Nephron progenitor cell (in vitro differentiated cells): ENCODE measurements at places on chromosomes 2 and 18.
A peak's percentile ranks its signal among the peaks of the same experiment; 100 is the strongest.

GRCh38 chr2:132923787-132924186 is 253.8 kb upstream of the LYPD1 start:
- H3K27me3 ChIP-seq: no peaks in the 10 kb centered on the region
- H3K36me3 ChIP-seq: peaks cover 11% of the 10 kb centered on the region
- H3K4me1 ChIP-seq: peaks cover 5% of the 10 kb centered on the region

GRCh38 chr18:39591649-39592048 is 2026.1 kb upstream of the CELF4 start:
- H3K4me1 ChIP-seq: peaks cover 3% of the 10 kb centered on the region
- H3K36me3 ChIP-seq: peaks cover 19% of the 10 kb centered on the region
- no peak overlapping the region for H3K27ac ChIP-seq
- H3K4me3 ChIP-seq: no peak overlapping the region
- no peaks in the 10 kb centered on the region for H3K27me3 ChIP-seq

GRCh38 chr2:168726375-168726774 is 76.1 kb upstream of the NOSTRIN start:
- no peak for DNase-seq
- H3K27ac ChIP-seq: no peak overlapping the region
- H3K27me3 ChIP-seq: no peaks in the 10 kb centered on the region
- peaks cover 41% of the 10 kb centered on the region for H3K36me3 ChIP-seq
- H3K4me3 ChIP-seq: no peak overlapping the region
- peaks cover 14% of the 10 kb centered on the region for H3K4me1 ChIP-seq

GRCh38 chr18:47893047-47893446 is 37.4 kb downstream of the SMAD2 start:
- no peaks in the 10 kb centered on the region for H3K27me3 ChIP-seq
- H3K4me1 ChIP-seq: peaks cover 57% of the 10 kb centered on the region
- H3K27ac ChIP-seq: no peak overlapping the region
- peak overlapping the region; percentile 33 for H3K4me3 ChIP-seq
- DNase-seq: peak; percentile 11

GRCh38 chr2:25757906-25758305 is 84.5 kb upstream of the DTNB start:
- H3K27ac ChIP-seq: no peak overlapping the region
- peaks cover 62% of the 10 kb centered on the region for H3K36me3 ChIP-seq
- no peaks in the 10 kb centered on the region for H3K27me3 ChIP-seq
- DNase-seq: no peak

- H3K27me3 ChIP-seq: no peaks in the 10 kb centered on the region
- H3K4me1 ChIP-seq: peaks cover 9% of the 10 kb centered on the region
- H3K36me3 ChIP-seq: peaks cover 5% of the 10 kb centered on the region
- H3K4me3 ChIP-seq: no peak overlapping the region
- DNase-seq: no peak
Observed at GRCh38 chr2:7057865-7058400, 140.7 kb downstream of the RNF144A start.

DNA sequence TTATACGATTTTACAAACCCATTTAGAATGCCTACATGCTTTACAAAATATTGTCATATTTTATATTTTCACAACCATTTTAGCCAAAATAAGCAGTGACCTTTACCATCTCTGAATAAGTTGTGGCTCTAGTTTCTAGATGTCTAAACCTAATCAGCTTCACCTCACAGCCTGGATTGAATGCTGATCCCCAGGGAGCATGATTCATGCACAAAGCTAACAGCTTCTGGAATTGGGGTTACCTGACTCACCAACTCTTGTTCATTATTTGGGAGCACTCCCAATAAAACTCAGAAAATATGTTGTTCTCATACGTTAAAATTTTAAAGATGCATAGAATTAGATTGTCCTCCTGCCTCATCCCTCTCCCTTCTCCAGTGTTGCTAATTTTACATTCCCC is 611.7 kb upstream of the NETO1 start:
- H3K4me3 ChIP-seq: no peak overlapping the region
- no peak overlapping the region for H3K27ac ChIP-seq
- DNase-seq: no peak
- H3K4me1 ChIP-seq: no peaks in the 10 kb centered on the region
- no peaks in the 10 kb centered on the region for H3K27me3 ChIP-seq
- no peaks in the 10 kb centered on the region for H3K36me3 ChIP-seq

- no peaks in the 10 kb centered on the region for H3K36me3 ChIP-seq
- no peak for DNase-seq
- no peaks in the 10 kb centered on the region for H3K4me1 ChIP-seq
- no peak overlapping the region for H3K4me3 ChIP-seq
- H3K27me3 ChIP-seq: no peaks in the 10 kb centered on the region
- H3K27ac ChIP-seq: no peak overlapping the region
Observed at GRCh38 chr2:78147466-78147865, 625.3 kb upstream of the LRRTM4 start.

DNA sequence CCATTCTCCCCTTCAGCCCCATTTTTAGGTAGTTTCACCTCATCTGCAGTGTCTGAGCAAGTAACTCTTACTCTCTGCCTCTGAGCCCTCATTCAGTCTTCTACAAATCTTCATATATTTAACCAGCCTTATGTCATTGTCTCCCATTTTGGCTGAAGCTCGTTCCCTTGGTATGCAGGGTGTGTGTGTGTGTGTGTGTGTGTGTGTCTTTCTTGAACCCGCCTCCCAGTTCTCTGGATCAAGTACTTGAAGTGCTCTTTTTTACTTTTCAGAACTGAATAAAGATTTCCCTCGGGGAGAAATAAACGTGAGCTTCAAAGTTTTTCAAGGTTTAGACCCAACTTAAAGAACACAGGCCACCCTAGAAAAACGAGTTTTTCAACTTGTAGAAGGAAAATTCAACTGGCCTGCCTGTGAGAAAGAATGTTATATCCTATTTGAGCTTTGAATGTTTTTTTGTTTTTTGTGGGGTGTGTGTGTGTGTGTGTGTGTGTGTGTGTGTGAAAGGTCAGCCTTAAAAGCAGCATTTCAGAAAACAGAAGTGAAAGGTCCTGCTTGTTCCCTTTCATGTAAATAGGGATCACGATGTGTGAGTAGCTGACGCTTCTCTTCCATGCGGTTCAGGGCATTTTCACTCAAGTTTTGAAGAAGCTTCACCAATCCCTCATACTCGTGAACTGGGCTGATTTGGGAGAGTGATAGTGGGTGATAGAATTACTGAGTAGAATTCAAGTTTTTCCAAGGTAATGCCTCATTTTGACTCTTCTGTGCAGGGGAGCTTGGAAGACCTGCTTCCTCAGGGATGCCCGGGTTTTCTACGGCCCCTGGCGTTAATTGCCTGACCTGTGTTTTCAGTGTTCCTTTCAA is 50.6 kb upstream of the EML6 start:
- peaks cover 27% of the 10 kb centered on the region for H3K4me1 ChIP-seq
- H3K27ac ChIP-seq: peak overlapping the region; percentile 84
- H3K27me3 ChIP-seq: peaks cover 6% of the 10 kb centered on the region
- H3K36me3 ChIP-seq: peaks cover 45% of the 10 kb centered on the region

- no peak for DNase-seq
- H3K27ac ChIP-seq: no peak overlapping the region
- peaks cover 13% of the 10 kb centered on the region for H3K27me3 ChIP-seq
- H3K4me1 ChIP-seq: no peaks in the 10 kb centered on the region
Observed at GRCh38 chr2:157692768-157693167, 64.1 kb upstream of the ACVR1C start.

DNA sequence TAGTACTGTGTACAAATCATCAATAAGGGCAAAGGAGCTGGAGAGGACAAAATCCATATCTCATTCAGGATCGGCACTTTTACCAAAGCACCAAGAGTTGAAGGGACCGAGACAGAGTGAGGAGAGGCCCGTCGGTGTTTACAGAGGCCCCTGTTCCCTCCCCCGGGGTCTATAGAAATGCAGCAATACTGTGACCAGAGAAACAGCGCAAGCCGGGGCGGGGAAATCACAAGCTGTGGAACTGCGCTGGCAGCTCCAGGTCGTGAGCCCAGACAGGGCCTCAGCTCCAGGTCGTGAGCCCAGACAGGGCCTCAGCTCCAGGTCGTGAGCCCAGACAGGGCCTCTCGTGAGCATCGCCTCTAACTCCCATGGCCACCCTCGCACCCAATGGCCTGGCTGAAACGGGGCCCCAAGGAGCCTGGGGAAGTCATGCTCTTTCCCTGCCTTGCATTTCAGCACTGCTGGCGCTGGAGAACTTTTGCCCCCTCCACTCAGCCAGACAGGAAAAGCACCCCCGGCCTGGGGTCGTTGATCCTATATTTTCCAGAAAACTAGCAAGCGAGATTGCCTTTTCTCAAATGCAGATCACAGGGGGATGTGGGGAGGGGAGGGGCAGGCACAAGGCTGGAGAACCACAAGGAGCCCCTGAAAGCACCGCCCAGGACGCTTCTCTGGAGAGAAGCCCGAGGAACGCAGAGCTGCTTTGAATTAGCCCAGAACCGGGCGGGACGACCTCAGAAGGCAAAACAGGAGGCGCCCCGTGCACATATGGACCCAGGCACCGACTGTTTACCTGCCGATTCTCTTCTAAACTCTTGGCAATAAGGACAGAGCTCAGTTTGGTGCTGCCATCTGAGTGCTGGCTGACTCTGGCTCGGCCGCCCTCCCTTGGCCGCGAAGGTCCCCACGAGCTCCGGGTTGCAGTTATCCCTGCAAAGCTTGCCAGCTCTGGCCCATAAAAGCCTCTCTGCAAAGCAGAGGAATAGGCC is 223.7 kb downstream of the ACKR3 start:
- no peak for DNase-seq
- H3K27ac ChIP-seq: peak overlapping the region; percentile 59
- peaks cover 17% of the 10 kb centered on the region for H3K4me1 ChIP-seq
- peaks cover 21% of the 10 kb centered on the region for H3K27me3 ChIP-seq
- no peak overlapping the region for H3K4me3 ChIP-seq

DNA sequence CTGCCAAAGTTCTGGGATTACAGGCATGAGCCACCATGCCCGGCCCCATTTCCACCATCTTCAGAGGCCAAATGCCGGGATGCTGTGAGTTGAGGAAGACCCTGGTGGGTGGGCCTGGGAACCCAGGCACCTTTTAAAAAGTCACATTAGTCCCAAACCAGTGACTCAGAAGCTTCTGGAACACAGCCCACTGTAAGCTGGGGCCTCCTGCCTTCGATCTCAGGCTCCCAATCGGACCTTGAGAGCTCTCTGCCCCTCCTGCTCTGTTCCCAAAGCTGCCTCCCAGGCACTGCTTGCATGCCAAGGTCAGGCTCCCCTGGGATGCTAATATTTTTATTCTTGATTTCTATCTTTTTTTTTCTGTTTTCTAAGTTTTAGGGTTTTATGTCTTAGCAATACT is 4.2 kb downstream of the ADCY3 start:
- peaks cover 8% of the 10 kb centered on the region for H3K27me3 ChIP-seq
- no peak overlapping the region for H3K4me3 ChIP-seq
- no peak overlapping the region for H3K27ac ChIP-seq
- H3K4me1 ChIP-seq: peaks cover 42% of the 10 kb centered on the region
- peaks cover 34% of the 10 kb centered on the region for H3K36me3 ChIP-seq

DNA sequence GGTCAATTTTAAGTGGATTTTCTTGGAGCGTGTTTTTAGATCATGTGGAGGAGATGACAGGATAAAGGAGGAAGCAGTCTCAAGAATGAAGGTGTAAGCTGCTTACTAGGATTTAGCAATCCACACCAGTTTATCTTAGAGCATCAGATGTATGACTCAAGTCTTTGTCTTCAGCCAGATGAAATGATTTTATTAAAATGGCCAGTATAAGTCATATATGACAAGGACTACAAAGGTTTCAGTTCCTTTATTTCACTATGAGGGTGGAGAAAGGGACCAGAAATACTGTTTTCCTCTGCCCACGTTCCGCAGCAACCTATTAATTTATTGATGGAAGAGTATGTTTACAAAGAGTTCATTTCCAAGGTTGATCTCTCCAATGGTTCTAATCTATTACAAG is 970.5 kb upstream of the SLC39A10 start:
- H3K36me3 ChIP-seq: no peaks in the 10 kb centered on the region
- no peak overlapping the region for H3K4me3 ChIP-seq
- H3K4me1 ChIP-seq: no peaks in the 10 kb centered on the region
- H3K27me3 ChIP-seq: peaks cover 1% of the 10 kb centered on the region

DNA sequence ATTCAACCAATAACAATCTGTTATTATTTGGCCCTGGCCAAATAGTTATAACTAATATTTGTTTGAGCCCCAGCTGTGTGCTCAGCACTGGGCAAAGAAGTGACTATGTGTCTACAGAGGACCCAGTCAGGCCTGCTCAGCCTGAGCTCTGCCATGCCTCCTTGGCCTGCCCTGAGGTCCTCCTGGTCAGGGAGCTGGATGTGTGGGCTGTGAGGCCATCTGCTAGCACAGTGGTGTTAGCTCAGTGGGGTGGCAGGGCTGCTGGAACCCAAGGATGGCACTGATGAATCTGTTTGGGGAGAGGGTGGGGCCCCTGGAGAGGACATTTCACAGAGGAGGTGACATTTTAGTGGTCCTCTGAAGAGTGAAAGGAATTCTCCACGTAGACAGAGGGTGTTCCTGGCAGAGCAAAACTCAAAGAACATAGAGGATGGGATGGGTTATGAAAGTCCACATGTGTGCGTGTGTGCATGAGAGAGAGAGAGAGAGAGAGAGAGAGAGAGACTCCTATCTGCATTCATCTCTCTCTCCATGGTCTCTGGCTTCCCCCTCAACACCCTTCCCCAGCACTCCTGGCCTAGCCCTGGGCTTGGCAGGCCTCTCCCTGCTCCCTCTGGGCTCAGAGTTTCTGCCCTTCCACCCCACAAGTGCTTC is 21.2 kb upstream of the ATOH8 start:
- no peak for DNase-seq
- peaks cover 19% of the 10 kb centered on the region for H3K27me3 ChIP-seq
- H3K4me1 ChIP-seq: peaks cover 28% of the 10 kb centered on the region
- H3K36me3 ChIP-seq: no peaks in the 10 kb centered on the region
- no peak overlapping the region for H3K4me3 ChIP-seq

DNA sequence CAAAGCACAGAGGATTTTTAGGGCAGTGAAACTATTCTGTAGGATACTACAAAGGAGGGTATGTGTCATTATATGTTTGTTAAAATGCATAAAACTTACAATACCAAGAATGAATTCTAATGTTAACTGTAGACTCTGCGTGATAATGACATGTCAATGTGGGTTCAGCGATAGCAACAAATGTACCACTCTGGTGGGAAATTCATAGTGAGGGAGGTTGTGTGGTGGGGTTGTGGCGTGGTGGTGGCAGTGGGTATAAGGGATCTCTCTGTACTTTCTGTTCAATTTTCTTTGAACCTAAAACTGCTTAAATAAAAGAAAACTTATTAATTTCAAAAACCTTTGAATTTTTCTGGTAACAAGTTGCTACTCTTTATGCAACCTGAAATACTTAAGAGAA is 99.3 kb upstream of the SLC38A11 start:
- H3K4me1 ChIP-seq: no peaks in the 10 kb centered on the region
- DNase-seq: no peak
- peaks cover 2% of the 10 kb centered on the region for H3K27me3 ChIP-seq
- H3K4me3 ChIP-seq: no peak overlapping the region
- H3K27ac ChIP-seq: no peak overlapping the region

- no peak for DNase-seq
- H3K36me3 ChIP-seq: peaks cover 15% of the 10 kb centered on the region
- H3K4me3 ChIP-seq: no peak overlapping the region
Observed at GRCh38 chr2:239249048-239249447, 151.8 kb downstream of the HDAC4 start.

DNA sequence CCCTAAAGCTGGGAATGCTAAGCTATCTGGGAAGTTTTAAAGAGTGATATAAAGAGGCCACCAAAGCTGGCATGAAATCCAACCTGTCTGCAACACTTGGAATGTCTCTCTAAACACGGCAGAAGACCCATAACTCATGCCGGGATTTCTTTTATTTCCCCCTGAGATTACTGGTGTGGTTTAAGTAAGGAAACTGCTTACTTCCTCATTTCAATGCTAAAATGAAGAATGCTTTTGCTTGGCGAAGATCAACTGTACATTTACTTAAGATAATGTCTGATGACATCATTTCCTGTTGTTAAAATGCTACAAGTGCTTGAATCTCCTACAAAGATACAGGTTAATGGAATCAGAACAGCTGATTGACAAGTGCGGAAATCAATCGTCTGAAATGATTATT is 353.8 kb upstream of the SALL3 start:
- no peak for DNase-seq
- peaks cover 46% of the 10 kb centered on the region for H3K4me1 ChIP-seq
- H3K27ac ChIP-seq: peak overlapping the region; percentile 17
- H3K4me3 ChIP-seq: no peak overlapping the region
- peaks cover 3% of the 10 kb centered on the region for H3K27me3 ChIP-seq
